Stimulated activated CD4-positive, alpha-beta T cell treated with anti-CD3 and anti-CD28 coated beads, Interleukin-1b, Interleukin-23, amount 100 ng/mL, for 1 hour (primary cell): ENCODE measurements at places on chromosomes 1 and 21.

DNA sequence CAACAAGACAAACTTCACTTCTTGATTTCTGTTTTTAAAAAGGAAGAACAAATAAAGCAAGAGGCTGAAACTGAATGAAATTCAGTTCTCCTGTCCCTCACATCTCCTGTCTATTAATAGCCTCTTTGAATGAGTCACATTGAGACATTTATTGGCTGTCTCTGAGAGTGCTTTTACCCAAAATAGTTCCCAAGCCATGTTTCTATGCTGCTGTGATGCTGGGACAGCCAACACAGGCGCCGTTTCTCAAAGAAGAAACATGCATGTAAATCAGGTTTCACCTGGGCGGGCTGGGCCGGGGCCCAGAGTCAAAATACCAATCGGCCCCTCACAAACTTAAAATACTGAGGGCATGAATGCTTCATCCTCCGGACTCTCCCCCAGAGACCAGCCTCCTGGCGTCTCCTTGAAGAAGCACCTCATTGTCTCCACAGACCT, 105.2 kb downstream of the EDEM3 start:
- no peak for DNase-seq

GRCh38 chr1:109379907-109380306, 17.8 kb downstream of the SORT1 start:
- DNase-seq = no peak

GRCh38 chr1:183097438-183098051, 74.3 kb downstream of the LAMC1 start:
- no peak for DNase-seq

DNA sequence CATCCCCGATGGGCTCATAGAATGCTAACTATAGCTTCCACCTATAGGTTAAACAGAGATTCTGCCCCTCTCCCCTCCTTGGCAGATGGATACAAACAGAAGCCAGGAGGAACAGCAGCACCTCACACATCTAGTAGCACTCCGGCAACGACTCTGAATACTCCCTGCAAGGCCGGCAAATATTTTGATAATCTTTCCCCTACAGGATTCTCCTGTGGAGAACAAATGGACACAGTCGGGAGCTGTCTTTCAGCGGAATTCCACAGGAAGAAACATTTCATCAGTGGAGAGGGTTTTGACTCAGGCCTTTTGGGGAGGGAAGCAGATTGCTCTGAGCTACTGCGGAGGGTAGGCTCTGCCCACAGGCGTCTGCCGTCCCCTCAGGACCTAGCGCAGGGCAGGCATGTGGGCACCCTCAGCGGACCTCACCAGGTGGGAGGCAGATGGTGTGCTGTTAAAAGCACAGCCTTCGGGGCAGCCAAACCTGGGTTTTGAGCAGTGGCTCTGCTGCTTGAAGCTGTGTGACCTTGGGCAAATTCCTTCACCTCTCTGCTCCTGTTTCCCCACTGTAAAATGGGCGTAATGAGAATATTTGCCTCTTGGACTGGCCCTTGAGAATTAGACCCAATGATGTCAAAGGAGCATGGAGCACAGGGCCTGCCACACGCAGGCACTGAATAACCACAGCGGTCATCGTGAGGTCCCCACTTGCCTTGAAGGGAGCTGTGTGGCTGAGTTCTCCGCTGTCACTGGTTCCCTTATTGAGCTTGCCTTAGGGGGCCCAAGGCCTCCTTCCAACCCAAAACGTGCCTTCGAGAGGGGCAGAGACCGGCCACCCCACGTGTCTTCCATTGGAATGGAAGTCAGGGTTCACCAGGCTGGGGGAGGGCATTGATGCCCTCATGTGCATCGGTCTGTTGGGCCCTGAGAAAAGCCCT, 19.2 kb upstream of the BCAR3 start:
- DNase-seq = no peak

DNA sequence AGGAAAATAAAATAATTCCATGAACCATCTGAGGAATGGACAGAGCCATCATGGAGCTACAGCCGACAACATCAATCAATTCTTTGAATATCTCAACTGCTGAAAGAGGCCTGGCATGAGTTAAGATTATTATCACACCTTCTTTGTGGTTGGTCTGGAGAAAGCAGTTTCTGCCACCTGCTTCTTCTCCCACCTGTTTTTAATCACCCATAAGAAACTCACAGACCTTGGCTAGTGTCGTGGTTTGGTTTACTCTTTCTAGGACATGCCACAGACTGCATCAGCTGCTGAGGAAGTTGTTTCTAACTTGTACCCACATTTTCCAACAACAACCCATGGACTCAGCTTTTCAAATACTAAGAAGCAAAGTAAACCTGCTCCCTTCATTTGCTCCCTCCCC, 65.6 kb downstream of the NTPCR start:
- DNase-seq = no peak

GRCh38 chr1:219963432-219963831, 35.1 kb upstream of the SLC30A10 start:
- no peak for DNase-seq

- DNase-seq = no peak
Measured at GRCh38 chr1:207040181-207040533, 7.6 kb upstream of the C1orf116 start.

DNA sequence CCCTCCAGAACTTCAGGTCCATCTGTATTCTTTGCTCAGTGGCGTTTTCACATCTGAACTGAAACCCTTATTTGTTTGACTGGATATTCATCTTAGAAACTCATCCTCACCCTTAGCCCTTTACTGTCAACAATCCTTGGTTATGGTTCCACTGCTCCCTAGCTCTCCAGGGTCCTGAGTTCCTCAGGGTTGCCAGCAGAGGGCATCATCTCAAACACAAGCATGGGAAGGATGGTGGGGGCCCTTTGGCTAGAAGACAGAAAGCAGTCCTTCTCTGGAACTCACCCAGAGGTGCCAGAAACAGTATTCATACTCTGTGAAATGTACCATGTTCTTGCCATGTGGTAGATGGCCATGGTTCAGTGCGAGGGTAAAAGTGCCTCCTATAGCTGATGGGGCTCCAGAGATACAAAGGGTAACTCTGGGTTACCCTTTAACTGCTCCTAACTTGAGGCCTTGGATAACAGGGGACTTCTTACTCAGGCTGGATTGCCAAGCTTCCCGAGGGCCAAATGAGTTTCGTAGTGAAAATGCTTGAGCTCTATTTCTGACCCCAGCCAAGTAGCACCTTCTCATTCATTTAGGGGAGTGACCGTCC, 11.3 kb downstream of the NCSTN start:
- no peak for DNase-seq

- DNase-seq = no peak
Measured at GRCh38 chr1:48547561-48548220, 75.7 kb upstream of the SPATA6 start.

DNA sequence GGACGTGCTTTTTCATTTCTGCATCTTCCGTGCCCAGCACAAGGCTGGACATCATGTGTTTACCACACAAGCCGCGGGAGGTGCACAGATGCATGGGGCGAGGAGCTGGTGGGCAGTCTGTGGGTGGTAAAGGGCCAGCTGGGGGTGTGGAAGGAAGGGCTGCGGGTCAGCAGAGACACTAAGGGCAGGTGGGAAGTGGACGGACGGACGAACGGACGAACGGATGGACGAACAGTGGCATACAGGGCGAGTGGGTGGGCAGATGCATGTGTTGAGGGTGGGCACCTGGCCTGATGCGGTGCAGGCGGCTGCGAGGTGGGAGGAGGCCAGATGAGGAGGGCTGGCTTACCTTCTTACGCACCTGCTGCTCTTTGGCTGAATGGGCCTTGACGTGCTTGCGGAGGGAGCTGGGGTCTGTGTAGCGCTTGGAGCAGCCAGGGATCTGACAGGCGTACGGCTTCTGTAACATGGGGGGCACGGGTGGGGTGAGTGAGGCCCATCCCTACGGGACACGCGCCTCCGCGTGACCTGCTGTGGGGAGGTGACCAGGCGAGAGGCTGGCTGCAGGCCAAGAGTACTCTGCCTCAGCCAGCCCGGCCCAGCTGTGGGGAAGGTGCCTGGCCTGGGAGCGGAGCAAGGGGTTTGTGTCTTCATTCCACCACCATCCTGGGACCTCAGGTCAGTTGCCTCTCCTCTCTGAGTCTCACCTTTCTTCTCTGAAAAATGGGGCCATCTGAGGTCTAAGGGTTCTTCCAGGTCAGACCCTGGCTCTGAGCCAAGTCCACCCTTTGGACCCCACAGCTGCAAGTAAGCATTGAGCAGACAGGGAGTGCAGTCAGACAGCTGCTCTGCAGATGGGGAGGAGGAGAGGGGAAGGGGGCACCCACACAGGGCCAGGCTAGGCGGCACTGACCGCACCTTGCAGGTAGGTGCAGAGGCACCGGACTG, 65.5 kb downstream of the DMRTB1 start:
- no peak for DNase-seq

- no peak for DNase-seq
Measured at GRCh38 chr1:240854367-240854766, 242.4 kb upstream of the GREM2 start.

DNA sequence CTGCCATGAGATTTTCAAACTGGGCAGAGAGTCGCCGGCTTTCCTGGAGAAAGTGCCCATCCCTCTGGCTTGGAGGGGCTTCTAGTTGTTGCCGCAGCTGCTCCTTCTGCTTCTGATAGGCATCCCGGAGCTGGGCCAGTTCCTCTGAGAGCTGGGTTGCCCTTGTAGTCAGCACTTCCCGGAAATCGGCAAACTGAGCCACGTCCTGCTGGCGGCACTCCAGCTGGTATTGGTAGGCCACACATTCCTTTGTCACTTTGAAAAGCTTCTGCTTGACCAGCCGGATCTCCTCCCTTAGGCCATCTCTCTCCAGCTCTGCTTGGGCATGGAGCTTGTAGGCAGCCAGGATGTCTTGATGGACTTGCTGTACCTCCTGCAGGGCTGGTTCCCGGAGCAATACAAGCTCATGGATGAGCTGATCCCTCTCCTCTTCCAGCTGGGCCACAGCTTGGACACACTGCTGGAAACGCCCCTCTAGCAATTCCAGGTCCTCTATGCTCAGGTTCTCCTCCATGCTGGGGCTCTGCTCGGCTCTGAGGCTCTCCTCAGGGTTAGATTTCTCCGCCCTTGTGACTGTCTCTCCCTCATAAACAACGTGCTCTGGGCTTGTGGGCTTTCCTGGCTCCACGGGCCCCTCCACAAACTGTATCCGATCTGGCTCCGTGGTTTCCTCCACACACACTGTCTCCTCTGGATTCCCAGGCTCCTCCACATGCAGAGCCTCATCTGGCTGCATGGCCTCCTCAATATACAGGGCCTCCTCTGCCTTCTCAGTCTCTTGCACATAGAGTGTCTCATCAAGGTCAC, 7.3 kb downstream of the SYNC start:
- no peak for DNase-seq

DNA sequence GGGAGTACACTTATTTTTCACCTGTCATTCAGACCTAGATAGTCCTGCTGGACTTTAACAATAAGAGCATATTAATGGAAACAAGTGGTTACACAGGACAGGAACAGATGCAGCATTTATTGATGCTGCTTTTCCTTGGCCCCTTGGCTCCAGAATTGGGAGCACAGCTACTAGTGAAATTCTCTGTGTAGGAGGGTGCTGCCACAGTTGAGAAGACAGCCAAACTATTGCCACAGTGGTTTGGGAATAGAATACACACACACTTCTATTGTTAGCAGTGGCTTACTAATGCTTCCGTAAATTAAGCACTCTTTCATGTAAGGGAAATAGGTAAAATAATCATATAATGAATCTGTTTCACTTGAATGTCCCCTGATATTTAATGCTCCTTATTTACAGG, 105.3 kb upstream of the TENT5C start:
- DNase-seq = no peak

- no peak for DNase-seq
Measured at GRCh38 chr21:38878379-38879179, 72.8 kb downstream of the ETS2 start.

- no peak for DNase-seq
Measured at GRCh38 chr1:9145021-9145668, 16.2 kb upstream of the GPR157 start.

DNA sequence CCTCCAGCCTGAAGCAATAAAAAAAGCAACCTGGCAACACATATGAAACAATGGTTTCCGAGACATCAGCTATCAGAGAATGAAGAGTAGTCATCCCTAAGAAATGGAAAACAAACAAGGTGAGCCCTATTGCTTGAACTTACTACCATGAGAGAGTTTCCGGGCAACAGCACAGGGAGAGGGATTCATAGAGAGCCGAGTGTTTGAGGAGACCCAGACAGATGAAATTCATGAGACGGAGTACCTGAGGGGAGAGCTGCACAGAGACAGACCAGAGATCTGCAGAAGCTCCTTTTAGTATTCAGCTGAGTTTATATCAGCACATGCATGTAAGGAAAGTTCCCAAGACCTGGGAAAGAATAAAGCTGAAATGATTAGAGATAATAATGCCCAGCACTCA, 19.8 kb downstream of the CRB1 start:
- DNase-seq = no peak

DNA sequence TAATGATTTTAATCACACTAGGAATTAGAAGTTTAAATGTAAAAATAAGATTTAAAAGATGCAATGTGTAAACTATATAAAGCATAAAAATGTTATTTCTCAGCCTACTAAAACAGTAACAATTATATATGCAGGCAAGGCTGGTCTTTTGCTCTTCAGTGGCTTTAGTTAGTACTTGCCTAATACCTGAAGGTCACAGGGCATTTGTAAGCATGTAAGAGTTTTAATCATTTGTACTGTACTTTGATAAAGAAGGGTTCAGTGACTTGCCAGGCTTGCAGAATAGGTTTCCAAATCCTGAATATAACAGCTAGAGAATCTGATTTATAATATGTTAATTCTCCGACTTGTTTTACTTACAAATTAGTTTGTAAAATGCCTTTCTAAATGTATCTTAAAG, 256.5 kb downstream of the GPR52 start:
- no peak for DNase-seq

DNA sequence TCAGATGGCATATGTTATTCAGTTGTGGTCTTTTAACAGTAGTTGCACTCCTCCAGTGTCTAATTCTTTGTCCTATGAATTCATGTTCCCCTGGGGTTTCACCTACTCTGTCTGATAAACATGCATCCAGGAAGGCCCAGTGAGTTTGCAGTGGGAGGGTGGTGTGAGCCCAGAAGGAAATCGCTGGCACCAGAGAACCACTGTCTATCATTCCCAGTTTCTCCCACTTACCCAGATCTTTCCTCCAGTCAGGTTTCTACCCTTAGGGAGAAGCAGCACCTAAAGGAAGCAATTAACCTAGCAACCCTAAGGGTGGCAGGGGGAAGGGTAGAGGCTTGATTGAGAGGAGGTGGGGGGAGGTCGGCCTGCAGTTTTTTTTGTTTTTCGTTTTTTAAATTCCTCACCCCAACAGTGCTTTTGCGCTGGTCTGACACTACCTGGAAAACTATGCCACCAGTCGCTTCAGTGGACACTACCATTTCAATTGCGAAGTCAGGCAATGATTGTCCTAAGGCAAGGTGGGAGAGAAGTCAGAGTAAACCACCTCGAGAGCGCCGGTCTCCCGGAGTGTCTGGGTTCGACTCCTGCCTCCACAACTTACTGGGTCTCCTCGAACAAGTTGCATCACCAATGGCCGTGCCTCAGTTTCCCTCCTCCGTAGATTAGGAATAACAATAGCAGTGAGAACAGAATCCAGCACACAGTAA, 766 bp upstream of the SLC44A3 start:
- DNase-seq = no peak
